ENCODE measurements at places on chromosomes 4 and X. TPM values are rescaled to one million over a fixed set of nuclear protein-coding genes. Genes with fewer than 3 reads are reported as not detected.

DNA sequence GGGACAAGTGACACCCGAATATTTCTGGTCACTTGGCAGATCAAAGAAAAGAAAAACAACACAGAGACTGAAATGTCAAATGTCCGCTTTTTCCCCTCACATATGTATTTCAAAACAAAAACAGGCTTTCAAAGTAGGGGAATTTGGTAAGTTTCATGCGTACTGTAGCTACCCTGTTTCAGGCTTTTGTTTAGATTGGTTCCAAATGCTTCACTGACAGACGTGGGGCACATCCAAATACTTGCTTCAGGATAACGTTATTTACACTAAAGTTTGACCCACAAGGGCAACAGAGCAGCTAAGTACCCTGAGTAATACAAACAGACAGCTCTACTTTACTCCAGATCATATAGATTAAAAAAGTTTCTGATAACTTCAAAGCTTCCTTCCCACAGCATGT, 804.5 kb upstream of the POU3F4 start:
- H3K27me3 ChIP-seq, result no peaks in the 10 kb centered on the region
- H3K4me1 ChIP-seq, result no peaks in the 10 kb centered on the region
- no peak overlapping the region for H3K27ac ChIP-seq
- no peak for DNase-seq
- H3K36me3 ChIP-seq, result no peaks in the 10 kb centered on the region
- H3K4me3 ChIP-seq, result no peak overlapping the region

GRCh38 chrX:67693928-67694327, 150.1 kb downstream of the AR start:
- no peaks in the 10 kb centered on the region for H3K36me3 ChIP-seq
- H3K27me3 ChIP-seq, result no peaks in the 10 kb centered on the region
- H3K4me3 ChIP-seq, result no peak overlapping the region
- H3K27ac ChIP-seq, result no peak overlapping the region

Gene TCEAL5
- not detected for total RNA-seq

Gene ANKRD50
- total RNA-seq, result 12.9 TPM

- H3K36me3 ChIP-seq, result no peaks in the 10 kb centered on the region
- H3K4me3 ChIP-seq, result no peak overlapping the region
- H3K27ac ChIP-seq, result no peak overlapping the region
- no peaks in the 10 kb centered on the region for H3K27me3 ChIP-seq
- H3K4me1 ChIP-seq, result no peaks in the 10 kb centered on the region
Measured at GRCh38 chr4:141575884-141576283, 60.5 kb upstream of the IL15 start.

Gene RHOXF1
- total RNA-seq, result not detected

DNA sequence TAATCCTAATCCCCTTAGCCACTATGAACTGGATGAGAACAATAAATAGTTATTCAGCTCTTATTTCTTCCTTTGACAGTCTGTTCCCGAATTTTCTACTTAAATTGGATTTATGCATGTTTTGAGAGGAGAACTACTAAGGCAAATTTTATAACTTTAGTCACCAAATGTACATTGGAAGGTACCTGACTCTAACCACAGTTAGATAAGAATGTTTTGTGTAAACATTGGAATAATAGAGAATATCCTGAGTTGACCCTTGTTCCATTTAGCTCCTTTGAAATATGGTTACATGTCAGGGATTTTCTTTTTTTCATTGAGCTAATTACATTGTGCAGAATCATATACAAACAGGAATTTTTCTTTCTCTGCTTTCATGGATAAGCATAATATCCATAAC, 202.6 kb downstream of the TLL1 start:
- H3K4me3 ChIP-seq, result no peak overlapping the region
- H3K4me1 ChIP-seq, result no peaks in the 10 kb centered on the region
- H3K36me3 ChIP-seq, result no peaks in the 10 kb centered on the region
- DNase-seq, result no peak
- no peaks in the 10 kb centered on the region for H3K27me3 ChIP-seq
- no peak overlapping the region for H3K27ac ChIP-seq

Gene SHOX
- total RNA-seq, result 0.16 TPM

DNA sequence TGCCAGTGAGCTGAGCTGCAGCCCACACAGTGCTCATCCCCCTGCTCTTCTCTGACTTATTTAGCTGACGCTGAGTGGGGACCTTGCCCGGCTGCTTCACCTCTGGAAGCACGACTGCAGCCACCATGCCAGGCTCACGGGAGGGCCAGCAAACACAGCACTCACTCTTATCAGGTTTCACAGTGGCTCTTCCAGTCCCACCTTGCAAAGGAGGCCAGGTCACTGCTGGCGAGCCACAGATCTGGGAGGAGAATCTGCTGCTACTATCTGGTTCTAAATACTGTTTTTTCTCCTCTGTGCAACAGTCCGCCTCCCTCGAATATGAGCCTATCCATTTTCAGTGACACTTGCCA, 6.7 kb upstream of the SPON2 start:
- no peaks in the 10 kb centered on the region for H3K36me3 ChIP-seq
- H3K27me3 ChIP-seq, result no peaks in the 10 kb centered on the region
- no peak overlapping the region for H3K27ac ChIP-seq
- peaks cover 9% of the 10 kb centered on the region for H3K4me1 ChIP-seq
- no peak for DNase-seq

- no peaks in the 10 kb centered on the region for H3K36me3 ChIP-seq
- DNase-seq, result no peak
- H3K27ac ChIP-seq, result no peak overlapping the region
- H3K27me3 ChIP-seq, result no peaks in the 10 kb centered on the region
- H3K4me1 ChIP-seq, result no peaks in the 10 kb centered on the region
- no peak overlapping the region for H3K4me3 ChIP-seq
Measured at GRCh38 chr4:119697887-119698393, 69.3 kb upstream of the PDE5A start.

DNA sequence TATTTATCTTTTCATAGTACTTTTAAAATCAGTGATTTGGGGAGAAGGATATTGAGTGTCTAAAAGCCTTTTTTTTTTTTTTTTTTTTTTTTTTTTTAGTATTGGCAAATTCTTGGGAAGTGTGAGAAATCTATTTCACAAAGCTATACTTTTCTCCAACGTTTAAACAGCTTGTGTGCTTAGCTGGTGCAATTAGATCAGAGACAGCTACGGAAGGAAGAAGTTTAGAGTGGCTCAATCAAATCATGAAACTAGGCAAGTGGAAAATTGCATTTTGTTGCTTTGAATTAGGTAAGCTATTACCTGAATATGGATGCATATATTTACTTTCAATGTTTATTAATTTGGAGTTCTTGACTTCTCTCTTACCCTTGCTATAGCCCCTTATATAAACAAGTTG, 1001.9 kb downstream of the PDHA2 start:
- no peak overlapping the region for H3K4me3 ChIP-seq
- H3K27ac ChIP-seq, result no peak overlapping the region
- no peaks in the 10 kb centered on the region for H3K27me3 ChIP-seq
- no peak for DNase-seq
- H3K4me1 ChIP-seq, result no peaks in the 10 kb centered on the region

Gene GLRA3
- total RNA-seq, result not detected

GRCh38 chr4:150136036-150136435, 57.8 kb downstream of the DCLK2 start:
- H3K4me1 ChIP-seq, result no peaks in the 10 kb centered on the region
- H3K27ac ChIP-seq, result no peak overlapping the region
- H3K36me3 ChIP-seq, result no peaks in the 10 kb centered on the region
- DNase-seq, result no peak
- H3K4me3 ChIP-seq, result no peak overlapping the region

- no peaks in the 10 kb centered on the region for H3K36me3 ChIP-seq
- no peaks in the 10 kb centered on the region for H3K27me3 ChIP-seq
- no peak for DNase-seq
- H3K4me1 ChIP-seq, result peaks cover 3% of the 10 kb centered on the region
- no peak overlapping the region for H3K4me3 ChIP-seq
- H3K27ac ChIP-seq, result no peak overlapping the region
Measured at GRCh38 chrX:103248553-103248952, 6.4 kb downstream of the TCEAL8 start.

Gene LONRF3
- total RNA-seq, result 21.4 TPM

GRCh38 chr4:41795796-41796385, 47.4 kb upstream of the PHOX2B start:
- H3K4me3 ChIP-seq, result no peak overlapping the region
- H3K4me1 ChIP-seq, result no peaks in the 10 kb centered on the region
- no peak for DNase-seq
- no peaks in the 10 kb centered on the region for H3K36me3 ChIP-seq

Measured in transverse colon (tissue), 4 donors.